ENCODE measurements at places on chromosomes 2 and 18. TPM values are rescaled to one million over a fixed set of nuclear protein-coding genes. Genes with fewer than 3 reads are reported as not detected.

LBH gene
- 71.4 TPM for total RNA-seq

SIX3 gene
- total RNA-seq = not detected

FBLN7 gene
- total RNA-seq = 34.5 TPM

PLEKHH2 gene
- total RNA-seq = 0.72 TPM

ASAP2 gene
- 0.15 TPM for total RNA-seq

PRSS56 gene
- total RNA-seq = not detected

TMEM178A gene
- 0.25 TPM for total RNA-seq

PTPRN gene
- total RNA-seq = not detected

RAB6C gene
- total RNA-seq = not detected

Data from activated naive CD4-positive, alpha-beta T cell treated with anti-CD3 and anti-CD28 coated beads for 36 hours (primary cell).